Glomerular endothelial cell (primary cell): ENCODE measurements at places on chromosomes 6 and 20.

GRCh38 chr20:40632346-40632976, 56.6 kb downstream of the MAFB start:
- no peak for DNase-seq

DNA sequence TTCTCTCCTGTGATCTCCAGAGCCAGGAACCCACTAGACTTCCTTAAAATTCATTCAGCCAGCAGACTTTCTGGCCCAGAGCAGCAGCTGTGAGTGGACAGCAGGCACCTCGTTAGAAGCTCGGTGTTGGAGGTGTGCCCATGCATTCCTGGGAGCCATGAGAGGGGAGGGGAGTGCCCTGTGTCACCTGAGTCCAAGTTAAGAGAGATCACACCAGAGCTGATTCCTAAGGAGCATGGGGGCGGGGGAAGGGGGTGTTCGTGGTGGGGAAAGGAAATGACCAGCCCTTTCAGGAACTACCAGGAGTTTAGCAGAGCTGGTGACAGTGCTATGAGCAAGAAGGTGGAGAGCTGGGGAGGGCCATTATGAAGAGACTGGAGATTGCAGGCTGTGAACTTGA, 46.9 kb downstream of the GFRA4 start:
- DNase-seq, result no peak

- no peak for DNase-seq
Measured at GRCh38 chr20:18527836-18528235, 20.1 kb downstream of the SEC23B start.

GRCh38 chr20:53535878-53536277, 57.8 kb downstream of the ZNF217 start:
- DNase-seq, result no peak

DNA sequence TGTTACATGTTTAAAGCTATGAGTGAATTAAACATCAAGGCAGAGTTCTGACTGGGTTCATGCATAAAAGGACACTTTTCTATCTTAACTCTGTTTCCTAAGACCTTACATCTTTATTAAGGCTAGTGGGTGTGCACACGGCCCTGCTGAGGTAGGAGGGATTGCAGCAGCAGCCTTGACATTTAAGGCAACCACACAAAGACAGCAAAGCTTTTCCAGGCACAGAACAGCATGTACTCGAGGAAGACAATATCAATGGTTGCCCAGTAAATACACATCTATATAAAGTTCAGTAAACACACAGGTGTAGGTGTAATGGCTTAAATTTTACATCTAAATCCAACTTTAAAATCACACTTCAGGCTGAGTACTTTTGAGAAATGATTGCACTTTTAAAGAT, 79.8 kb upstream of the LOC128125822 start:
- DNase-seq, result no peak

- DNase-seq, result no peak
Measured at GRCh38 chr6:83613378-83613777, 95.5 kb downstream of the SNAP91 start.

DNA sequence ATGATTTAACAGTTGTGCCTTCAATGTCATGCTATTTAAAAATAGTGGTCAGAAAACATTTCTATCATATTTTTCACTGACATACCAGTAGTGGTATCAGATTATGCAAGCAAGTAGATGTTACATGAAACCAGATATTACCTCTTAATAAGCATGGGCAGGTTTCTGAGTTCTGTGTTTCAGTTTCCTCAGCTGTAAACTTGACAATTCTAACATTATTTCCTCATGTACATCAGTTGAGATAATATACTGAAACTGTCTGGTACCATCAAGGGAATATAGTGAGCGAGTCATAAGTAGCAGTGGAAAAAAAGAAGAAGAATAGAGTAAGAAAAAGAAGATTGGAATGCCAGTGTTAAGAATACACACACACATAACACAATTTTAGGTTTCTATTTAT, 477.9 kb upstream of the MANEA start:
- no peak for DNase-seq

DNA sequence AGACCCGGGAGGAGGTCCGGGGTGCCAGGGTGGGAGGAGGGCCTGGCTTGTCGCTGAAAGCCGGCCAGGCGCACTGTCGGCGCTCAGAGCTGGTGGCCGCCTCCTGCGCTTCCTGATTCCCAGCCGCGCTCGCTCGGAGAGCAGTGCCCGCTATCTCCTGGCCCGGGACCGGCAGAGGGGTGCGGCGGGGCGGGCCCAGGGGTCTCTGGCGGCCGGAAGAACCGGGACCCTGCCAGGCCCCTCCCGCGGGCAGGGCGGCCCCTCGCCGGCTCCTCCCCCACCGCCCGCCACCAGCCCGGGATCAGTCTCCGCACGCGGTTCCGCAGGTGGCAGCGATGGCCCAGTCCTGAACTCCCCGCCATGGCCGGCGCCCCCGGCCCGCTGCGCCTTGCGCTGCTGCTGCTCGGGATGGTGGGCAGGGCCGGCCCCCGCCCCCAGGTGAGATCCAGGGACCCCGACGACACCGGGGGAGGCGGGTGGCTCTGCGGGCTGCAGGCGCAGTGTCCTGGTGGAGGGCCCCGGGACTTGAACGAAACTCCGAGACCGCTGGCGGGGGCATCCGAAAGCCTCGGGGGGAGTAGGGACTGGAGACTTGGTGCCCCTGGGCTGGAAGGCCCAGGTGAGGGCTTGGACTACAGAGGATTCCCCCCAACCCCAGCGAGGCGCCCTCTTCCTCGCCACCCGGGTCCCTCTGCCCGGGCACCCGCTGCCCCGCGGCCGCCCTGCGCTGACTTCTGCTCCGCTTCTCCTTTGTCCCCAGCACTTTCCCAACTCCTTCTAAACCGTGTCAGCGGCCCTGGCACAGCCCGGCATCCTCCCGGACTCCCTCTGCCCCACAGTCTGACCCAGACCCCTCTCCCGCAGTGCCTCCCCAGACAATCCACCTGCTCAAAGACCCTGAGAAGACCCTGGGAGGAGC, at the start of gene GLP1R:
GLP1R (plus strand) TSS at position 301 of the 919 bp plus-strand sequence; CDS start at position 361, 60 bp downstream.
- no peak for DNase-seq
